ENCODE measurements at places on chromosomes 3 and 15.

GRCh38 chr15:74489518-74490338 lies 28.8 kb upstream of the UBL7 start:
- DNase-seq, result peak; percentile 60

GRCh38 chr3:52084216-52084945 lies 28.0 kb upstream of the DUSP7 start:
- DNase-seq, result no peak

DNA sequence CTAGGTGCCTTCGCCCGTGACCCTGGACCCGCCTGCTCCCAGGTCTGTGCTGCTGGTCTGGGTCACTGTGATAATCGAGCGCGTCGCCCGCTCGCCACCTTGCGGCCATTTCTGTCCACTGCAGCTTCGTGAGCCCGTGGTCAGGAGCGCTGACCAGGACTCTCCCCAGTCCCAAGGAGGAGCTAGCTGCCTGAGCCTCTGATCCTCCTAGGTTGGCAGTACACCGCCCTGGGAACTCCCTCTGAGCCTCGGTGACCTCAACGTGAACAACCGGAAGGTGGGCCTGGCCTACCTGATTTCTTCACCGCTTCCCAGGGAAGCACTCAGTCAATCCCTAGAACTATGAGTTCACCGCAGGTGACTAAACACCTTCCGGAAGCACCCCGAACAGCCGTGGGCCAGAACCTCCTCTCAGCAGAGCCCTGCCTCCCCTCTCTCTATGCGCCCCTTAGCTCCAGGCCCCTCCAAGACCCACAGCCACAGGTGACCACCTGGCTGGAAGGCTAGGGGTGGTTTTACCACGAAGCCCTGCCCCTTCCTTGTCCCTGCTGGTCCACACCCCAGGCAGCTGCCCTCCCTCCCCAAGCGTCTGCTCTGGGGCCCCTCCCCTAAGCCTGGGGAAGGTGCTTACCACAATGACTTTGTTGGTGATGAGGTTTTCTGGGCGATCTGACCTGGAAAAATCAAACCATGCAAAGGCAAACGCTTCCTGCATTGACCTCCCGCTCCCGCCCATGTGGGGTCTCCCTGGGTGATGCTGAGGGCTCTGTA lies 9.7 kb downstream of the PLA2G4D start:
- no peak for DNase-seq

GRCh38 chr3:125684199-125684598 lies 88.9 kb upstream of the OSBPL11 start:
- no peak for DNase-seq

DNA sequence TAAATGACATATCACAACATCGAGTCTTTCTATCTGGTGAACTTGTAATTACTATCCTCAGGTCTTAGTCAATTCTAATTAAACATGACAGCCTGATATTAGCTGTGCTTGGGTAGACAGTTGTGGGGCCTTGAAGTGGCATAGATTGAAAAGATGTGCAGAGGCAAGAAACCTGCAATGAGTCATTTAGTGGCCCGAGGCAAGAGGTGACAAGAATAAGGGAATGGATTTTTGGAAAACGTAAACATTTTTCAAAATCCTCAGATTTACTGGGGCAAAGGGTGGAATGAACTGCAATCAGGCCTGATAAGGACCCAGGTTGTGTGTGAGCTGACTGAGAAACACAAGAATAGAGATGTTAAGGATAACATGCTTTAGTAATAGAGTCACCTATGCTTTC lies 29.5 kb upstream of the ULK4 start:
- DNase-seq, result no peak

GRCh38 chr15:98651036-98651481 lies 2.7 kb downstream of the IGF1R start:
- DNase-seq, result no peak

DNA sequence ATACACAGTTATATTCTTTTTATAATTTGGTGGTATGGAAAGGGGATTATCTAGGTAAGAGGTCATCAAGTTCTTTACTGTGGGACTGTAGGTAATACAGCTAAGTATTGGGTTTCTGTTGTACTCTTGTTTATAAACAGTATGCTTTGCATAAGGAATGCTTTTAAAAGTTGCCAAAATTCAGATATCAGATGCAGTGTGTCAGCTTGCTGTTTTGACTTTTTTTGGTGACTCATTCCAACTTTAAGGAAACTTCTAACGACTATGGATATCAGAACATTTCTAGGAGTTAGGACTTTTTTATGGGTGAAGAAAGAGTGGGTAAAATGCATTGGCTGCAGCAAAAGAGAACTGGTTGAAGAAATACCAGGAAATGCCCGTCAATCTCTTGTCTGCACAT lies 2.8 kb downstream of the SCAANT1 start:
- no peak for DNase-seq

DNA sequence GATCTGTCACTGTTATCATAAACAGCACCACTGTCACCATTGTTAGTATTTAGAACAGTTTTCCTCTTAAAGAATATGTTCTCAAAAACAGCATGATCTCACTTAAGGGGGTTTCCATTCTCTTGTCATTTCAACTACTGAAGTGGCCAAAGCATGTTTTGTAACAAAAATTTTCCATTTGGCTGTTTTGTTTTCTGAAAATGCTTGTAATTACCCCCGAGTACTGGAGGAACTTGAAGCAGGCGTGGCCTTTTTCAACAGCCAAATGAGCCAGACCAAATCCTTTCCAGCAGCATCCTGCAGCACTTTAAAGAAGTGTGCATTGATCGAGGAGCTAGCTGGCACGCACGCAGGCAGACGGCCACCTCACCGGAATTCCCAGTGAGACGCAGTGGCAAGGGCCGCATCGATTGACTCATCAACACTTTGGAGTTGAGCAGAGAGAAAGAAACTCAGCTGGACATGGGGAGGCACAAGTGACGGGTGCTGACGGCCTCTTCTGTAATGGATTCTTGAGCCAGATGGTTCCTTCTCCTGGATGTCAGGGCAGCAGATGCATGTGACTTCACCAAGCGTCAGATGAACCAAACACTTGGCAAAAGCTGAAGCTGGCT lies 234.3 kb upstream of the IGF1R start:
- no peak for DNase-seq

GRCh38 chr15:25691544-25692430 lies 171.3 kb downstream of the ATP10A start:
- no peak for DNase-seq

GRCh38 chr3:133575086-133575485 lies 1.6 kb downstream of the CDV3 start:
- DNase-seq, result no peak

DNA sequence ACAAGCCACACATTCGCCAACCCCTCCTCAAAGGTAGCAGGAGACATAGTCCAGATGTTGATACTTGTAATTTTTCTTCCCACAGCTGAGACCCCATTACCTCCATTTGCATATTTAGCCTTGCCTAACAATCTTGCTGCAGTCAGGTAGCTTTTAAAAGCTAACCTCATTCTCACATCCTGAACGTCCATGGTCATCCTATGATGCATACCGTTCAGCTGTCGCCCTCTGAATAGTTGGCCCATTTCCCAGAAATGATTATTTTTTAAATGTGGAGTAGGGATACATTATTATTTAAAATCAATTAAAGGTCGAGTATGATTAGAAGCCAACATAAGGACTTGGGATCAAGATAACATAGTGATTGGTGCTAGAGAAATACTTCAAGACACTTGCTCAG lies 165.0 kb downstream of the MEX3B start:
- no peak for DNase-seq

DNA sequence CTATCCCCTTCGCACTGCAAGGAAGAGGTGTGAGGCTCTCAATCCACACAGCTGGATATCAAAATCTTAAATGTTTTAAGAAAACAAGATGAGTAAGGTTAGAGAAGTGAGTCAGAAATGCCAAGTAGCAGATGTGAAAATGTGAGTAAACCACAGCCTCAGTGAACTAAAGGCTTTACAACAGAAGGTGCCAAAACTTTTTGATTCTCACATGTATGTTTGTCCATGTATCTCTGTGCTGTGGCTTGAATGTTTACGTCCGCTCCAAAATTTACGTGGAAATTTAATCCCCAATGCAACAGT lies 126.8 kb upstream of the PFN2 start:
- DNase-seq, result no peak

DNA sequence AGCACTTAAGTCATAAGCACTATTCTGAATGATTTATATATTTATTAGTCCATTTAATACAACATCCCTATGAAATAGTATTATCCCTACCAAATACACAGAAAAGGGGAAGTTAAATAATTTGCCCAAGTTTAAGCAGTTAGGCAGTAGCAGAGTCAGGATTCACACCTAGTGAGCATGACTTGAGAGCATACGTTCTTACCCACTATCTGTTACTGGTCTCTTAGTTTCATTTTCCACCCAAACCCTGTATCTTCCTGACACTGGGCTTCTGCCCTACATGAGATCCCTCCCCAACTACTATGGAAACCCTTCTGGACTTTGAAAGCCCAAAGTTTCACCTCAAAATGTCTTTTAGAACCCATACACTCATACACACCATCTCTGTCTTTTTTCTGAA lies 4.4 kb upstream of the ATOSA start:
- DNase-seq, result no peak

DNA sequence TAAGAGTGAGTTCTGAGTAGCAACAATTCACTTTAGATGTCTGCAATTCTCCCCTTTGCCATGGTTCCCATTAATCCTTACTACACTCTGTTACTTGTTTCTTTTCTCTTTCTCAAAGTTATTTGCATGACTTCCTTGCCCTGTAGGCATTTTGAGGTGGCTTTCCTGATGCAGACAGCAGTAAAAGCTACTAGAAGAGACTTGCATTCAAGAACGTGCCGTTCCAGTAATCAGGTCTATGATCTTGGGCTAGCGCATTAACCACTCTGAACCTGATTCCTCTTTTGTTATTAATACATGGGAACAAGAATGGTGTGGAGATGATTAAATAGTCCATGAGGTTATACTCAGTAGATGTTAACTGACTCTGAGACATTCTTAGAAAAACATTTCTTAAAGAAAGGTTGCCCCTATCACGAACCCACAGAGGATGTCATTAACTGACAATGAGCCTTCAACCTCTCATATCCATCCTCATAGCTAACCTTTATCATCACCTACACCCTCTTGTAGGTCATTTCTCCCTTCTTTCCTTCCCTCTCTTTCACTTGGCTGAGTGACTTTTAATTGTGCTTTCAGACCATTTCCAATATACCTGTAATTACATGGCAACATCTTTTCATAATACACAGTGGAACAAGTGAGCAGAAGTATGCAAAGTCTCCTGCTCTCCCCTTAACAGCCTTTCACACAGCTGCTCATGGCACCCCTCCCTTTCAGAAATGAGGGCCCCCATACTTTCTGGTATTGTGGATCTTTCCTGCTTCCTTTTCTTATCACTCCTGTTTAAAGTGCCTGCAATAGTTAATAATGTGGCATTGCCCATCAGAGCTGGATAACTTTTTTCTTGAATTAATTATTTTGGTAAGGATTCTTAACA lies 175.9 kb downstream of the CHST2 start:
- no peak for DNase-seq

DNA sequence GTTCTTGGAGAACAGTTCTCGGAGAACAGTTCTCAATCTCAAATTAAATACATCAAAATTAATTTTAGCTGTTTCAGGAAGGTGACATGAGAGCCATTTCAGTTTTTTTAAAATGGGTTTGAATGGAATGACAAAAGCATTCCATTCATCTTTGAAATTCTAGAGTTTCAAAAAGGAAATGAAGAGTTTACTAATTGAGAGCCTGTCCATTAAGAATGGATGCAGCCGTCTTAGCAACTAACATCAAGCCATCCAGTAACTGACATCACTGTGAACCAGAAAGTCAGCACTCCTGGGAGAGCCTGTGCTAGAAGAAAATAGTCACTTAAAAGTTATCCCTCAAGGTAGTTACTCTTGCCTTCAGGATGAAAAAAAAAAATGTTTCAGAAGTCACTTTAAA lies 47.0 kb upstream of the FSTL1 start:
- no peak for DNase-seq

GRCh38 chr3:46996689-46997452 lies 17.4 kb downstream of the NBEAL2 start:
- no peak for DNase-seq

GRCh38 chr3:183868796-183869195 lies 15.9 kb downstream of the PARL start:
- DNase-seq, result no peak

DNA sequence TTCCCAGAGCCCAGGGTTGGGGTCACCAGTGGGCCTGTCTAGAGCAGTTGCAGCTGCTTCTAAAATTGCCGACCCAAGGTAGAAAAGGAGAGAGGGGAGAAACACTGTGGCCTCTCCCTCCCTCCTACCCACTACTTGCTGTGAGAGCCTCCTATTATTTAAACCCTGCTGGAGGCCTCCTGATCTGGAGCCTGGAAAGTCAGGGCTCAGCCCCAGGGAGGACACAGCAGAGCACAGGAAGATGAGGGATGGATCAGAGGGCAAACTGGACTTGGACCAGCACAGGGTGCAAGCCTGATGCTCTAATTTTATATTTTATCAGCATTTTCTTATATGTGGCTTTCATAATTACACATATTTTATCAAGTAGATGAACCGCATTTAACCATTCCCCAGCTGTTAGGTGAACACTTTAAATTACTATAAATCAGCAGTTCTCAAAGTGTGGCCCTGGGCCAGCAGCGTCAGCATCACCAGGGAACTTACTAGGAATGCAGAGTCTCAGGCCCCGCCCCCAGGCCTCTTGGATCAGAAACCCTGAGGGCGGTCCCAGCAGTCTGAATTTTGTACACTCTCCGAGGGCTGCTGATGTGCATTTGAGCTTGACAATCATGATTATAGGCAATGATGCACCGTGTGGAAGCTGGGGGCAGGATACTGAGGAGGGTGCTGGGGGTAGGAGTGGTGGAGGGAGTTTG lies 26.7 kb downstream of the SMAD3 start:
- DNase-seq, result no peak

DNA sequence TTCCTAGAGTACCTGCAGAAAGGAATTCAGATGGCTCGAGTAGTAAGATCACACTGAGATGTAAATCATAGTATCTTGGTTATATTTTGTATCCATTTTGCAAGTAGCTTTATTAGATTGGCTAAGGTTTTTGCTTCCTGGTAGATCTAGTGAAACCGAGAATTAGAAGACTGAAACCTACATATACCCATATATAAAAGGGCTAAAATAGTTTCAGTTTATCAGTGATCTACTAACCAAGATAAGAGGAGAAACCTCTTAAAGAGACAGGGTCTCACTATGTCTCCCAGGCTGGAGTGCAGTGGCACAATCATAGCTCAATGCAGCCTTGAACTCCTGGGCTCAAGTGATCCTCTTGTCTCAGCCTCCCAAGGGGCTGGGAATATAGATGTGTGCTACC lies 135.3 kb downstream of the PCCB start:
- DNase-seq, result no peak
